Breast epithelium (tissue), 4 donors: ENCODE measurements at places on chromosomes 6 and 20.

DNA sequence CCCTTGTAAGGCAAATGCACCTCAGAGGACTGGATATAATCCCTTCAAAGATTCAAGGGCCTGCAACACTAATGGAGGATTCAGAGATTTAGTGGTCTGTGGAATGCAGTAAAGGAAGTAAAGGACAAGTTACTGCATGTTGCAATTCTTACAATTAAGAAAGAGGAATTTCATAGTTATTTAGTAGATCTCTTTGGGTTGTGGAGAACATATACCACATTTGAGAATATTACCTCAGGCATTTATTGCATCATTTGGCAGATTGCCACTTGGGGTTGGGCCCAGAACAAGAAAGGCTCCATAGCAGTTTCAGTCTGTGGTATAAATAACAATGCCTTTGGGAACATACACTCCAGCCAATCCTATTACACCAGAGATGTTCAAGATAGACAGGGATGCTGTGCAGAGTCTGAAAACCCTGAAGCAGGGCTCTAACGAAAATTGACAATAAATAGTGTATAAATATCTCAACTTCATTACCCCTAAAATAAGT lies 20.9 kb upstream of the EPM2A start:
- DNase-seq = peak; percentile 27

DNA sequence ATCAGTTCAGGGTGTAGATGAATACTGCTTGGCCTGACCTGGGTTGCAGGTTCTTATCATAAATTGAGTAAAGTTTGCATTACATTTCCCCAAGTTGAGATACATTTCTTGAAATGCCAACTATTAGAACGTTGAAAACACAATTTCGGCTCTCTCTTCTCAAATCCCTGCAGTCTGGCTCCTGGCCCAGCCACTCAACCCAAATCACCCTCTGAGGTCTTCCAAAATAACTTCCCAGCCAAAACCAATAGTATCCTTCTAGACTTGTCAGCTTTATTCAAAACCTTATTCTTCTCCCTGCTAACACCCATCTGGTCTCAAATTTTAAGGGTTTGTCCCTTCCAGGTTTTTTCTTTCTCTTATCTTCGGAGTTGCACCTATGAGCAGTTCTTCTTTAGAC lies 263.6 kb downstream of the EYA4 start:
- no peak for DNase-seq

DNA sequence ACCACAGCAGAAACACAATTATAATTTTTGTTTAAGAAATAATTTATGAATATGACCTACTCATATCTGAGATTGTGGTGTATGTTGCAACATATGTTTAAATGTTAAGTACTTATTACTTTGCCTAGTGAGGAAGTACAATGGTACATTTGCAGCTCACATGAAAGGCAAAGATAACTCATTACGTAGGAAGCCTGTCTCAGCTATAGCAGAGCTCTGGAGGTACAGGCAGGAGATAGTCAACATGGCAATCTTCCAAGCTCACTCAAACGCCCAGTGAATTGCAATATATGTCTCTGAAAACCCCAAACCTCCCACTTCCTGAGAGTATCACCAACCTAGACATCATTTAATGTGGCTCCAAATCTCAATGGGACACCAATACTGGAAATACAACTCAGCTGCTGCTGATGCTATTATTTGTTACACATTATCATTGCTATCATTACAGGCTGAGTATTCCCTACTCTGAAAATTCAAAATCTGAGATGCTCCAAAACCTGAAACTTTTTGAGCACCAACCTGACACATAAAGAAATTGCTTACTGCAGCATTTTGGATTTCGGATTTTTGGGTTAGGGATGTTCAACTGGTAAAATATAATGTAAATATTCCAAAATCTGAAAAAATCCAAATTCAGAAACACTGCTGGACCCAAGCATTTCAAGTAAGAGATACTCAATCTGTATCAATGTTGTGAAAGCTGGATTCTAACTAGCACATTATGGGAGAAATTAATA lies 25.1 kb upstream of the GSTA4 start:
- DNase-seq = no peak

- DNase-seq = no peak
Observed at GRCh38 chr6:35919827-35920751, 809 bp downstream of the SRPK1 start.

DNA sequence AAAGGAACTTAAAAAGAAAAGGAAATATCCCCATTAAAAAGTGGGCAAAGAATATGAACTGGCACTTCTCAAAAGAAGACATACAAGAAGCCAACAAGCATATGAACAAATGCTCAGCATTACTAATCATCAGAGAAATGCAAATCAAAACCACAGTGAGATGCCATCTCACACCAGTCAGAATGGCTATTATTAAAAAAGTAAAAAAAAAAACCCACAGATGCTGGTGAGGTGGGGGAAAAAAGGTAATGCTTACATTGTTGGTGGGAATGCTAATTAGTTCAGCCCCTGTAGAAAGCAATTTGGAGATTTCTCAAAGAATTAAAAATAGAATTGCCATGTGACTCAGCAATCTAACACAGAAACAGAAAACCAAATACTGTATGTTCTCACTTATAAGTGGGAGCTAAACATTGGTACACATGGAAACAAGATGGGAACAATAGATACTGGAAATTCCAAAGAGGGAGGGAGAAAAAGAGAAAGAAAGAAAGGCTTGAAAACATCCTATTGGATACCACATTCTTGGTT lies 437.1 kb downstream of the GRIK2 start:
- no peak for DNase-seq

GRCh38 chr6:99330159-99330558 lies 19.3 kb downstream of the FAXC start:
- no peak for DNase-seq
